ENCODE measurements at places on chromosomes 7 and 10.

DNA sequence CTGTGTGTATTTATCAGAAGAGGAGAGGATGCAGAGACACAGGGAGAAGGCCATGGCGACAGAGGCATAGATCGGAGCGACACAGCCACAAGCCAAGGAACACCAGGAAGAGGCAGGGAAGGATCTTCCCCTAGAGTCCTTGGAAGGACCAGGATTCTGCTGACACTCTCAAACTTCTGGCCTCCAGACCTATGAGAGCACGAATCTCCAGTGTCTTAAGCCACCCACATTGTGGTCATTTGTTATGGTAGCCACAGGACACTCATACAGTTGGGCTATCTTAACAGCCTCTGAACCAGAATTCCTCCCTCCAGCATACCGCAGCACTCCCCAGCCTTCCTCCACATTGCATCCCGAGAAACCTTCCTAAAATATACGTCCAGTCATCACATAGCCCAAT lies 367.0 kb upstream of the MGMT start:
- DNase-seq, result no peak

DNA sequence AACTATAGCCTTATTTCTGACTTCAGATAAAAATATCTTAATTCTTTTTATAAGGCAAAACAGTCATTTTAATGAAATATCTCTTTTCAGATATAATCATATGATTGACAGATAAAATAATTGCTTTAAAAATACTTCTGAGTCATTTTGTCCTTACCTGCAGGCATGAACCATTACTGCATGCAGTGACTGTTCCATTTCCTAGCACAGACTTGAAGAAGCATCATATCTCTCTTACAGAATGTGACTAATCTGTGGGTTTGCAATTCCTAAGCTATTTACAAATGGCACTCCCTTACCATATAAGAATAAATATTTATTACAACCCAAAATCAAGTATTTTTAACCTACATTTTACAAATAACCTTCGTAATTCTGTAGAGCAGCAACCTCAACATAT lies 120.7 kb downstream of the SRPK2 start:
- no peak for DNase-seq

- DNase-seq, result no peak
Observed at GRCh38 chr10:44333511-44333910, 51.4 kb downstream of the CXCL12 start.

DNA sequence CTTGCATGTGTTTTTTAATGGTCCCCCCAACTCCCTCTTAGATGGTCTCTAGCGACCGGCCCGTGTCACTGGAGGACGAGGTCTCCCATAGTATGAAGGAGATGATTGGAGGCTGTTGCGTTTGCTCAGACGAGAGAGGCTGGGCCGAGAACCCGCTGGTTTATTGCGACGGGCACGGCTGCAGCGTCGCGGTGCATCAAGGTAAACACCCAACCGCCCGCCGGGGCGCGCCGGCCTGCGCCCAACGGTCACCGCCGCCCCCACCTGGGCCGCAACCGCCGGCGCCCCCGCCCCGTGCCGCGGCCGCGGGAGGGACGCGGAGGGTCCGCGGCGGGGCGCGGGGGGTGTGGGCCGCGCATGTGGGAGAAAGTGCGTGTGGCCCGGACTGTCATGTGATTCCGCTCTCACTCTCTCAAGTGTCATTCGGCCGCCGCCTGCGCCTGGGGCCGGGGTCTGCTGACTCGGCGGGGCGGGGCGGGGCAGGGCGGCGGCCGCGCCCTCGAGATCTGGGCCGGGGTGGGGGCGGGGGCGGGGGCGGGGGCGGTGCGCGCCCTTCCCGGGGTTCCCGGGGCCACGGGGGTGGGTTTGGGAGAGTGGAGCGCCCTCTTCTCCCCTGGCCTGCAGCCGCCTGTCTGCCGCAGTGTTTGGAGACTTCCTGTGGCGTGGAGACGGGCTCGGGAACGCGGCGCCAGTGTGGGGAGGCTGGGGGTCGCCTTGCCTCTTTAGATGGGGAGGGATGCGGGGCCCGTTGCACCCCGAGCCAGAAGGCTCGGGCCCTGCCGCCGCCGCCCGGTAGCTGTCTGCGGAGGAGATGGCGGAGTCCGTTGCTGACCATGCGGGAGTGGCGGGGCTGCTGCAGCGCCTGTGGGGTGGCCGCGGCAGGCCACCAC lies 817 bp downstream of the MLLT10 start:
- peak; percentile 4 for DNase-seq

DNA sequence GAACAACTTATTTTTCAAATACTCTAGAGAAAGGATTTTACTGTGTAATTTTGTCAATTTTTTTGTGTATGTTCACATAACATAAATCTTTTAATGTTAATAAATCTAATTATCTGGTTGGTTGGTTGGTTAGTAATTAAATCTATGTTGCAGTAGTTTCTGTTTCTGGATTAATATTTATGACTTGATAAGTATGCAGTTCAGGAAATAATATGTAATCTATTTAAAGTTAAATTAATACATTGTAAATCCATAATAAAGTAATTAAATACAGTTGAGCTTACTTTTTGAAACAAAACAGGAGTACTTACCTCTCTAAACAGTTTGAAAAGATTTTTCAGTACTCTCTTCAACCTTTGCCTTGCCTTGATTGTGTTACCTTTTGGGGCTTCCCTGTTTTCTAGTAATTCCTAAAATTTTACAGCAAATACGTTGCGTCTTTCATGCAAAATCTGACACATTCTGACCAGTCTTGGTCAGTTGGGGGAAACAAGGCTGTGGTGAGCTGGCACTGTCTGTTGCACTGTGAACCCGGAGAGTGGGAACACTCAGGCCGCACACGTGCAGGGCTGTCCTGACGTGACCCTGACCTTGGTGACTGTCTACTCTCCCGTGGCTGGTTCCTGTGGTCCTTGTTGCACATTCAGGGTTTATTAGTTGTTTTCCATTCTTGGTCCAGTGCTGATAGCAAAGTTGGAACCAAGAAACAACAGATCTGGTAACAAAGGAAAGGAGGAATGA lies 45.6 kb upstream of the FGL2 start:
- DNase-seq, result no peak

DNA sequence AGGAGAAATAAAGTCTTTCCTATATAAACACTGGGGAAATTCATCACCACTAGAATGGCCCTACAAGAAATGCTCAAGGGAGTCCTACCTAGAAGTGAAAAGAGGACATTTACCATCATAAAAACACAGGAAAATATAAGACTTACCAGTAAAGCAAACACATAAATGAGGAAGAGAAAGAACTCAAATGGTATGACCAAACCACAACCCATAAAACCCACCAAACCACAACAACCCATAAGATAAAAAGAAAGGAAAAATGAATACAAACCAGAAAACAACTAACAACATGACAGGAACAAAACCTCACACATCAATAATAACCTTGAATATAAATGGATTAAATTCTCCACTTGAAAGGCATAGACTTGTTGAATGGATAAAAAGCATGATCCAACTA lies 71.9 kb upstream of the DIP2C start:
- no peak for DNase-seq

GRCh38 chr7:113371416-113372043 lies 253.2 kb upstream of the SMIM30 start:
- DNase-seq, result no peak

GRCh38 chr7:151109094-151110048 lies 23.1 kb downstream of the AGAP3 start:
- no peak for DNase-seq

DNA sequence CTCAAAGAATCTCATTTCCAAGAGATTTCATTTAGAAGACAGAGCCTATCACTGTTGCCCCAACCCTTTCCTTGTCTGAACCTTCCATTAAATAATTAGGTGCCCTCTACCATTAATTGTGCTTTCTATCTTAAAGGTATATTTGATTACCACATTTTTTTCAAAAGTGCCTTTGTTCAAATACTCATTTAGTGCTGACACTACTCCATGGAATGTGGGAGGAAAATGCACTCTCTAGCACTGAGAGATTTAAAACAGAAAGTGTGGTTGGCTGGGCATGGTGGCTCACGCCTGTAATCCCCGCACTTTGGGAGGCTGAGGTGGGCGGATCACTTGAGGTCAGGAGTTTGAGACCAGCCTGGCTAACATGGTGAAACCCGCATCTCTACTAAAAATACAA lies 119.8 kb downstream of the CACNA2D1 start:
- DNase-seq, result no peak

DNA sequence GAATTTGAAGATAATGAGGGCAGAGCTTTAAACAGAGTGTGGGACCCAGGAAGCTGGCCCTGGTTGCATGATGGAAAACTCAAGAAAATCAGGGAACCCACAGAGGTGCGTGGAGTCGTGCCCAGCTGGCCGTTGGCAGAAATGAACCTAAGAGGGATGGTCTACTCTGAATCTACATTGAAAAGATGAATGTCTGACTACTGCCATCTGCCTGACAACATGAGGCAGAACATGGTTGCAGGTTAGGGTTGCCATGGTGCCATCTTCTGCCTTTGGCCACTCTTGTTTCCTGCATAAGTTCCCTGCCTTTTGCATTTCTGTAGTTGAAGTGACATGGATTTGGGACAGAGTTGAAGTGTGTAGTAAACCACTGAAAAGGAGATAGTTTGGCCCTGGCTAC lies 138.5 kb upstream of the COBL start:
- DNase-seq, result no peak

DNA sequence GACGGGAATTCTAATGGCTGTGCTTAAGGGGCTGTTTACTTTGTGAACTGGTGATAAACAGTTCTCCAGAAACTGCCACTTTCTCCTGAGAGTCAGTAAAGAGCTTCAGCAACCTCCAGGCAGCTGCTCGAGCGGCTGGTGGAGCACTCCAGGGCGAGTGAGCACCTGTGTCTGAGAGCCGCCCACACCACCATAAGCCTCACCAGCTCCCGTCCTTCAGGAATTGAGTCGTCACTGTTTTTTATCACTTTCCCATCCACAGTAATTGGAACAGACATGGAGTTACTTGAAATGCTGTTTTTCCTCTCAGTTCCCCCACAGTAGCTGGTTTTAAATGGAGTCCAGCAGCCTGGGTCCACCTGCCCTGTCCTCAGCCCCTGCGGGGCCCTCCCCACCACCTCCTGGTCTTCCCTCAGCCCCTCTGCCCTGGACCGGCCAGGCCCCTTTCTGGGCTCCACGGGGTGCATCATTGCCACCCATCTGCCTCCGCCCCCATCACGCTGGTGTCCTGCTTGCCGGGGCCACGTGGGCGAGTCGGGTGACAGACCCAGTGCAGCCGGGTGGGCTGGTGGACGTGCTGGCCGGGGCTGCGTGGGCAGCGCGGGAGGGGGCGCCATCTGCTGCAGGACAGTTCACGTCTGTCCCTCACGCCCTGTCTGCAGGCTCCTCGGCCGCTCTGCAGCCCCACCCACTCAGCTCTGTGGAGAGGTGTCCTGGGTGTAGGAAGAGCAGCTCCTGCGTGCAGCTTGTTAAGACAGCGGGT lies 56.0 kb downstream of the NKX6-2 start:
- no peak for DNase-seq
